Stimulated activated CD8-positive, alpha-beta memory T cell treated with anti-CD3 and anti-CD28 coated beads, Interleukin-4, amount 100 ng/mL, for 4 hours (primary cell): ENCODE measurements at places on chromosomes 2 and 18.

GRCh38 chr2:128178650-128179460 is 87.9 kb downstream of the UGGT1 start:
- no peak for DNase-seq

GRCh38 chr2:57490741-57491140 is 555.9 kb upstream of the VRK2 start:
- DNase-seq: no peak

DNA sequence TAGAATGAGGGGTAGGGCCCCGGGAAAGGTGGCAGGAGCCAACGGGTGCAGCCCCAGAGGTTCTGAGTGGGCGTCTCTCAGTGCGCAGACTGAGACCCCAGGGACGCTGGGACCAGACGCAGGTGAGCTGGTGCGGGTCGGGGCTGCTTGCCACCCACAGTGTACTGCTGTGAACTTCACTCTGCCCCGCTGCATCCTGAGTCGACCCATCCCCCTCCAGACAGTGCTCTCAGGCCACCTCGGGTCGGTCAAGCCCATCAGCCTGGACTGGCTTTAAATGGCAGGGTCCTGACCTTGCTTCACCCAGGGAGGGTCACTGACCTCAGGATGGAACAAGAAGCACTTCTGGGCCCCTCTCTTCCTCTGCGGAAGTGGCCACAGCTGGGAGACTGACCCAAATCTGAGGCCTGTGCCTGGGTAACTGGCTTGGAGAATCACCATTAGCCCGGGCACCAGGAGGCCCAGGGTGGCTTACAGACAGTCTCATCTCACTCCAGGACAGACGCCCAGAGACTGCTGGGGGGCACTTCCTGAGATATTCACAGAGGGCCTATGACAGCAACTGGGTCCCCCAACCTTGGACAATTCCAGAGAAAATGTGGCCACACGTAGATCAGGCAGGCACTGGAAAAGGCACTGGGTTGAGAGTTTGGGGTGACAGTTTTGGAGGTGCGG is 23.7 kb upstream of the BOK start:
- DNase-seq: no peak

GRCh38 chr2:226579519-226579918 is 220.1 kb downstream of the IRS1 start:
- DNase-seq: no peak

- DNase-seq: no peak
Measured at GRCh38 chr2:145194673-145195072, 674.8 kb upstream of the ZEB2 start.

- no peak for DNase-seq
Measured at GRCh38 chr2:38207168-38207567, 131.2 kb upstream of the CYP1B1 start.

DNA sequence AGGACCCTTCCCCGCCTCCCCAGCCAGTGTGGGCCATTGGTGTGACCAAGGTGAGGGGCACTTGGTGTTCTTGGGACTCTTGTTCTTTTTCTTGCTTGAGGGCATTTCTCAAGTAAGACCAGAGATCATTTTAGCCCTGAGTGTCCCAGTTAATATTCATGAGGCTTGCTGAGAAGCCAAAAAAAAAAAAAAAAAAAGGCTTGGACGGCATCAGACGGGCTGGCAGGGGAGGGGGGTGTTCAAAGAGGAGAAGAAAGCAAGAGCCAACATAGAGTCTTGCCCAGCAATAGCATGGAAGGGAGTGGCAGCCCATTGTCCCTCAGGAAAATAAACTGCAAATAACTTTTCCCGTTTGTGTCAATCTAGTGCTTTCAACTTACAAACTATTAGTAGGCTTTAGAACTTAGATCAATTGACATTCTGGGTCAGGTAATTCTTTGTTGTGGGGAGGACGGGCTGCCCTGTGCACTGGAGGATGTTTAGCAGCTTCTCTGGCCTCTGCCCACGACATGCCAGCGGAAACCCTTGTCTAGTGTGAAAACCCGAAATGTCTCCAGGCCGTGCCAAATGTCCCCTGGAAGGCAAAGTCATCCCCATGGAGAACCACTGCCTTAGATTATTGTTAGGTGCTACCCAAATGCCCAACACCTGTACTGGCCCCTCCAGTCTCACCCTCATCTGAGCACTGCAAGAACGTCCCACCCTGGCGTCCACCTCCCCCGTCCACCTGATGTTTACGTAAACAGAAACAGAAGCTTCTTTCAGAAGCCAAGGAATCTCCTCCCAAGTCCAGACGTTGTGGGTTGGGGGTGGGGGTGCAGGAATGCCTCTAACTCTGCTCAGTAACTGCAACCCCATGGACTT is 163.4 kb downstream of the BCL2 start:
- no peak for DNase-seq
